ENCODE measurements at places on chromosomes 7 and 10.
A peak's percentile ranks its signal among the peaks of the same experiment; 100 is the strongest.

DNA sequence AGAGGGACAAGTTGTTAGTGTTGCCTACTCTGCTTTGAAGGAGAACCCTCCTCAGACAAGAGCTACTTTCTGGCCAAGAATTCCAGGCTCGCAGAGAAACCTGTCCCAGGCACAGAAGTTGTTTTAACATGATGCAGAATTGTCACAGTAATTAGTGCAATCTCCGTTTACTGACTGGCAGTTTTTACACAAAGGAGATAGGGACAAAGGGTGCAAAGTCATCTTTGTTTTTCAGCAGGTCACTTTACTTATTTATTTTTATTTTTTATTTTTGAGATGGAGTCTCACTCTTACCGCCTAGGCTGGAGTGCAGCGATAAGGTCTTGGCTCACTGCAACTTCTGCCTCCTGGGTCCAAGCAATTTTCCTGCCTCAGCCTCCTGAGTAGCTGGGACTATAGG is 12.3 kb downstream of the TCF7L2 start:
- DNase-seq = no peak

DNA sequence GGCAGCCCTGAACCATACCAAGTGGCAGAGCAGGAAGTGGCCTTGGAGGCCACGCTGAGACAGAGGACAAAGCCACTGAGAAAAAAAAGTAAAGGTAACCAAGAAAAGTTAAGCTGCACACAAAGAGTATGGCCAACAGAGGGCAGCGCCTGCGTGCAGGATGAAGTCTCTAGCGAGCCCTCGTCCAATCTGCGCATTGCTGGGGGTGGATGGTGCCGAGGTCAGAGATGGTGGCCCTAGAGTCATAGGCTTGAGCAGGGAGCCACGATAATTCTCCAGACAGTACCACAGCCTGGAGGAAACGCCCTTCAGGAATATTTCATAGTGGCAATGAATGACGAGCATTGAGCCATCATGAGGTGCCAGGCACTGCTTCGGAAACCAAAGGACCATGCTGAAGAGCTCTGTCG is 9.7 kb downstream of the ATP6V0E2 start:
- DNase-seq = peak; percentile 57

GRCh38 chr10:14604181-14605142 is 170.2 kb downstream of the FAM107B start:
- peak; percentile 27 for DNase-seq

- DNase-seq = no peak
These were observed 71.7 kb downstream of the NOD1 start for GRCh38 chr7:30406664-30407425.

DNA sequence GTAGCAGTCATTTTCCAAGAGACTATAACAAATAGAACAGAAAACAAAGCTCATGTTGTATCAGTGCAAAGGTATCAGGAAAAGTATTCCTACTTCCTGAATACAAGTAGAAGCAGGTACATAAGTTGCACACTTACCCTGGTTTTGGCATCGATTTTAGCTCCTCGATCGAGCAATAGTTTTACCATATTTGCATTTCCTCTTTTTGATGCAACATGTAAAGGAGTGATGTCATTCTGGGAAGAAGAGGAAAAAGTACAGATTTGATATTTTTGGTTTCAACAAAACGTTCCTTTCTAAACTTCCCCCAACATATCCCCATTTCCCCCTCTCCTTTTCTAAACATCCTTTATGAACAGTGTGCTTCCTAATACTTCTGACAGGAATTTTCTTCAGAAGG is 155.1 kb downstream of the ANK3 start:
- DNase-seq = no peak

- DNase-seq = no peak
These were observed 101.9 kb upstream of the NPS start for GRCh38 chr10:127447197-127447596.

DNA sequence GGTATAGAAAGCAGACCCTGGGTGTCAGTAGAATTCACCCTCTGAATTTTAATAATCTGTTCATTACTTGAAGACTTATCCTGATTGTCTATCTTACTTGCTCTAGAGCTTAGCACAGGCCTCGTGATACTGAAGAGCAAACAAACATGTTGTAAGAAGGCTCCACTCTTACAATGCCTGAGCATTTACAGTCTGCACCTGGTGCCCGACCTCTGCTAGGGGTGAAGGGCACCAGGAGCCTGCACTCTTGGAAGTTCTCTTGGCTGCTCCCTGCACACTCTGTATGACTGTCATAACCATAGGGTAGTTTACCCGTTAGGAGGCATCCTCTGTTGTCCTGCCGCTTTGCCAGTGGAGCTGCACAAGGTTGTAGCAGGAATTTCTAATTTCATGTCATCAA is 91.3 kb upstream of the NPY start:
- DNase-seq = no peak

- DNase-seq = no peak
These were observed 85.5 kb upstream of the CACUL1 start for GRCh38 chr10:118840071-118840775.

GRCh38 chr7:81560708-81561107 is 209.1 kb downstream of the HGF start:
- no peak for DNase-seq

GRCh38 chr10:78458983-78459638 is 425.4 kb downstream of the RPS24 start:
- DNase-seq = peak; percentile 43

DNA sequence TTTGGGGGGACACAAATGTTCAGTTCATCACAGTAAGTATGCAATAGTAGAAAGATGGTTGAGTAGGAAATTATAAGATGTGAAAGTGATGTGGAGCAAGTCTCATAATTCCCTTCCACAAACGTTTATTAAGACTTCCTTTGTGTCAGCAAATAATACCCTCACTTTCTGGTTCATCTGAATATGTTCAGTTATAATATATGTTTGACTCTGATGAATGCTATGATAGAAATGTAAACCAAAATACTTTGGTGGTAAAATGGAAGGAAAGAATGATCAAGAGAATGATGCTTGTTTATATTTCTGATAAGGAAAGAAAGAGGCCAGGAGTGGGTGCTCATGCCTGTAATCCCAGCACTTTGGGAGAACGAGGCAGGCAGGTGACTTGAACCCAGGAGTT is 111.7 kb upstream of the PLXDC2 start:
- DNase-seq = no peak

GRCh38 chr10:32650246-32650655 is 204.3 kb downstream of the CCDC7 start:
- DNase-seq = no peak

GRCh38 chr10:126242397-126243260 is 145.6 kb downstream of the ADAM12 start:
- DNase-seq = peak; percentile 44

GRCh38 chr10:58782876-58783851 is 270.5 kb downstream of the BICC1 start:
- DNase-seq = no peak

GRCh38 chr10:27564880-27565279 is 60.8 kb downstream of the RAB18 start:
- no peak for DNase-seq

- DNase-seq = no peak
These were observed 760.0 kb upstream of the SORCS1 start for GRCh38 chr10:107924458-107924857.

GRCh38 chr10:22436893-22437619 is 91.8 kb downstream of the SPAG6 start:
- no peak for DNase-seq

DNA sequence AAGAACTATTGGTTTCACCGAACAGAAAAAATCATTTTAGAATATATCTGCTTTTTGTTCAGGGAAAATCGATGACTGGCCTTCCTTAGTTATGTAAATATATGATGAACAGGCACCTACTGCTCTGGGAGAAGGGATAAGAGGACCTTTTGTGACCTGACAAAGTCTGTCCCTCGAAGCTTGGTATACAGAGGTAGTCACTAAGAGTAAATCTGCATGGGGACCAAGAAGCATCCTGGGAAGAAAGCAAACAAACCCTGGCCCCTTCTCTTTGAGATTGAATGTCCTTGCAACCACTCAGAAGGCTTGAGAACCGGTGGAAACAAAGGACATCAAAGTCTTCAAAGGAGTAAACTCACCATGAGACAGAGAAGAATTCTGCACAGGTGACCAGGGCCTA is 52.3 kb downstream of the SKIDA1 start:
- no peak for DNase-seq

- no peak for DNase-seq
These were observed 202.4 kb upstream of the HABP2 start for GRCh38 chr10:113350311-113351040.

DNA sequence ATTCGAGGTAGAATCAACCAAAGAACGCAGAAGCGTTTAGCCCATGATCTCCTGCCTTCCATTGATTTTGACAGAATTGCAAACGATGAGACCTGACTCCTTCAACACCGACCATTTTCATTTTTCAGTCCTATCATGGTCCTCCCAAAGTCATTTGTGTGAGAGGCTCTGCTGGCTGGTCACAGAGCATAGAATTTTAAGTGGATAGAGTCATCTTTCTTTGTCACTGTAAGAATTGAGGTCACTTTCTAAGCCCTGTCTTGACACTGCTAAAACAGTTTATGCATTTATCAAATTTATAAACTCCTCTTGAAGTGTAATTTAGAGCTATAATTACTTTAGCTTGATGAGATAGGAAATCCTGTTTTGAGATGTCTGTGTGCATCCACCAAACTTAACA is 72.0 kb downstream of the UBE3C start:
- no peak for DNase-seq

- DNase-seq = no peak
These were observed 2.0 kb downstream of the ZNF503 start for GRCh38 chr10:75399461-75400162.

DNA sequence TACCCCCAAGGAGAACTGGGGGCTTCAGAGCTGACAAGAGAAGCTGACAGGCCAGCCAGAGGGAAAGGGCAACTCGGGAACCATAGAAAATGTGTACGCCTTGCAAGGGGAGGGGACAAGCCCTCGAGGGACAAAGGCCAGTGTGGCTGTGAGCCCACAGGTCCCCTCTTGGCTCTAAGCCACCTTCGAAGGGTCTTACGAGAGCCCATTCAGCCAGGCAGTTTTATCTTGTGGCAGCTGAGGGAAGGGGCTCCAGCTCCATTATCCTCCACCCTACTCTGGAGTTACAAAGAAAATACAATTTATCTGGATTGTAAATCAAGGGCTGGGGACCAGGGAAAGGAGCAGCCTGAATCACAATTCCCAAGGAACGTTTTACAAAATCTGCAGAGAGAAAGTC is 159.5 kb upstream of the ZMIZ1 start:
- DNase-seq = no peak

Measured in NCI-H1105 (cell line).